MG63 (cell line): ENCODE measurements at places on chromosomes 7 and 10.

- no peak for DNase-seq
These were observed 7.9 kb downstream of the FAM13C start for GRCh38 chr10:59354434-59354833.

GRCh38 chr10:102735065-102735562 lies 8.6 kb upstream of the WBP1L start:
- DNase-seq = no peak

GRCh38 chr7:113657603-113658002 lies 261.2 kb downstream of the PPP1R3A start:
- DNase-seq = no peak

GRCh38 chr7:1813394-1814088 lies 143.5 kb downstream of the ELFN1 start:
- DNase-seq = no peak

DNA sequence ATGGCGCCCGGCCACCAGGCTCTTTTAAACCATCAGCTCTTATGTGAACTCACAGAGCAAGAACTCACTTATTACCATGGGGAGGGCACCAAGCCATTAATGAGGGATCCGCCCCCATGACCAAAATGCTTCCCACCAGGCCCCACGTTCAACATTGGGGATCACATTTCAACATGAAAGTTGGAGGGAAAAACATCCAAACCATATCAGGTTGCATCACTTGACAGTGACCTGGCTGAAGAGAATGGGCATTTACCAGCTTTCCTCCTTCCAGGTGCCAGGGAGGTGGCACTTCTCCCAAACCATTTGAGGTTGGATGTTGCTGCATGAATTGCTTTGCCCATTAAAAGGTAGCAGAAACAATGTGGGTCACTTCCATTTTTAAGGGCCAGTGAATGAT lies 115.6 kb upstream of the TNS3 start:
- DNase-seq = no peak

DNA sequence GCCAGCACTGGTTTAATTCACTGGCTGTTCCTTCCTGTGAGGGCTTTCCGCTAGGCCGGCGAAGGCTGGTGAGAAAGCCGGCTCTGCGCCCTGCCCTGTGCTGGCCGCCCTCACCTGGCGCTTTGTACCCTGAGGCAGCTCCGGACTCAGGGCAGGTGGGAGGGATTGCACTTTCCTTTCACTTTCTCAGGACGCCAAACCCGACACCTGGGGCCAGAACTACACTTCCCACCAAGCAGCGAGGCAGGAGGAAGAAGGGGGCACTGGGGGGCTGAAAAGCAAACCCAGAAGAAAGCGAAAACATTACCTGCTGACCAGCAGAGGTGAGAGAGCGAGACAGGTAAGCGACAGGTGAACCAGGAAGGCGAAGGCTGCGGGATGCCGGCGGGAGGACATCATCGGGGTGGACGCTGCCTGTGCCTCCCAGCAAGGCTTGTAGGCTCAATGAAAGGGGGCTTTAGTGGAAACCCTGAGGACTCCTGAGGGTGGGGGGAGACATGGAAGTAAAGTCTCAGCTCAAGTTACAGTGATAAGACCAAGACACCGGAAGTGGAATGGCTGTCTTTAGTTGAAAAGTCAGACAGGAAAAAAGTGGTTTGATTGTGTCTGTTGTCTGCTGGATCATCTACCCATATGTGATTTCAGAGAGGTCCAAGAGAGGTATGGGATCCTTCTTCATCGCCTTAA lies at the start of gene RAB19:
Gene RAB19, plus strand, starts transcription at position 181 of the 687 bp plus-strand sequence. CDS start 3,589 bp downstream, outside the sequence.
- DNase-seq = no peak

DNA sequence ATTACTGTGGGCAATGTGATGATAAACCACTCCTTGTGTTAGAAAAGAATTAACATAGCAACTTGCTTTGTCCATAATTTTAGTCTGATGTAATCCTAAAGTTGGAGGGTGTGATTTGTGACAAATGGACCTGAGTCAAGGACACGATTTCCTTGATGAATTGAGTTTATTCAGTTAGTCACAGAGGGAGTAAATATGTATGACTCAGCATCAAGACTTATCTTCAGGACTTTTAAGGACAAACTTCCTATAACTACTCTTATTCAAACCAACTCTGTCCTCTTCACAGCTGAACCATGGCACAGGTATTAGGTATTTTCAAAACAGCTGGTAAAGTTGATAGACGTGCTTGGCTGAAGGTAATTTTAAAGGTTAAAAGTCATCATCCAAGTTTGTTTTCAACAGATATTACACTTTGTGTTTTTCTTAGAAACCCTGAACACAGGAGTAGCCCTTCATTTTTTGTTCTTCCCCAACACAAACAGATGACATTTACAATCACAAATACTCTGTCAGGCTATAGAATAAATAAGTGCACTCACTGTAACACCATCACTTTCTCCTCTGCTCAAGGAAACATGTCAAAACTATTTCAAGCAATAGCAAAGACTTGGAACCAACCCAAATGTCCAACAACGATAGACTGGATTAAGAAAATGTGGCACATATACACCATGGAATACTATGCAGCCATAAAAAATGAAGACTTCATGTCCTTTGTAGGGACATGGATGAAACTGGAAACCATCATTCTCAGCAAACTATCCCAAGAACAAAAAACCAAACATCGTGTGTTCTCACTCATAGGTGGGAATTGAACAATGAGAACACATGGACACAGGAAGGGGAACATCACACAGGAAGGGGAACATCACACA lies 54.5 kb downstream of the COA1 start:
- no peak for DNase-seq

DNA sequence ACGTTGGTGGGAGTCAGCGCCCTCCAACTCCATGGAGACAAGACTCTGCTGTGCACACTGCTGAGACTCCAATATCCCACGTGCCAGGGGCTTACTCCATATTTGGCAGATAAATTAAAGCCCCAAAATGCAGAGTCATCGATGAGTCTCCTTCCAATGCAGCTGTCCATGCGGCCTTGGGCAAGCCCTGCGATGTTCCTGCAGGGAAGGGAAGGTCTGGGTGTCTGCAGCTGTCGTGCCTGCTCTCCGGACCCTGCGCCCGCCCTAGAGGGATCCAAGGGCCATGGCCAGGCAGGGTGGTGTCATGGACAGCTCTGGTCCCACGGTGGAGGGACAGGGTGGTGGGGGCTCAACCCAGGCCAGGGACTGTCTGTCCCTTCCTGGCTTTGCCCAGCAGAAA lies 185.2 kb downstream of the PTPRN2 start:
- DNase-seq = no peak

DNA sequence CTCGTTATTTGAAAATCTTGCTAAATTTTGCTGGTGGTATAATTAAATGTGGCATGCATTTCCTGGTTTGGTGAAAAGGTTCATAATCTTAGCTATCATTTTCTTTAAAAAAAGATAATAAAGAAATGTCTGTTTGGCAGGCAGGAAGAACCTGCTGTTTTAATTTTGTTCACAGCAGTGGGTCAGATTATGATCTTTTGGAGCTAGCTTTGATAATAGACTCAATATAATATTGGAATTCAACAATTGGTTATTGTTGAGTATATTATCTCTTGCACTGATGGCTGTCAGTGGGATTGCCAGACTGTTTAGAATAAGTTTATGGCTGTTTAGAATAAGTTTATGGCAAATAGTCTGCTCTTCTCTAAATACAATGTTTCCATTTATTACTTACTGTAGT lies 35.1 kb downstream of the MXI1 start:
- DNase-seq = no peak

DNA sequence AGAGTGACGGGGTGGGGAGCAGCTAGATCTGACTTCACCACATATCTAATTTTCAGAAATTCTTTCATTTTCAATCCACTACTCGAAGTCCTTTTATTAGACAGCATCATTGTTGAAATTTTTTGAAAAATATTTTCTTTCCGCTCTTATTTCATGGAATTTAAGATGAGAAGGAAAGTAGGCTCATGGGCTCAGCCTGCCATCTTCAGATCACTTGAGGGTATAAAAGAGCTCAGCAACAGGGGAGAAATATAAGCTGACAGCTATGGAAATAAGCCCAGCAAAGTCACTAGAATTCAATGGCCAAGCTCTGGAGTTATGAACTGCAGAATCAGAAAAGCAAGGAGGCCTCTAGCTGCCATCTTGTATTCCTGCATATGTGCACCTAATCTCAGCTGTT lies 389.1 kb downstream of the XPNPEP1 start:
- DNase-seq = no peak

- no peak for DNase-seq
These were observed 159.8 kb downstream of the DNAJB6 start for GRCh38 chr7:157496416-157497275.

- DNase-seq = no peak
These were observed 65.0 kb upstream of the EN2 start for GRCh38 chr7:155392726-155393570.

GRCh38 chr10:119419931-119420330 lies 122.6 kb downstream of the RGS10 start:
- DNase-seq = no peak

DNA sequence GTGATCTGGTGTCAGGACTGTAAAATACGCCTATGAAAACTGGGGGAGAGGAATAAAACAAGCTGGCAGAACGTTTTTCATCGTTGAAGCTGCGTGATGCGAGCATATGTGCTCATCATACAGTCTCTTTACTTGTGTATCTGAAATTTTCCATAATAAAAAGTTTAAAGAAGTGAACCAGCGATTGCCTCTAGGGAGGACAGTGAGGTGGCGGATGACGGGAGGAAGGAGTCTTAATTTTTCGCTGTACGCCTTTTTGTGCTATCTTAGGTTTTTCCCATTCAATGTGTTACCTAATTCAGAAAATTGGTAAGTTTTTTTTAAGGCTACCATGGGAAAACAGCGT lies 891 bp upstream of the WAPL start:
- DNase-seq = no peak

DNA sequence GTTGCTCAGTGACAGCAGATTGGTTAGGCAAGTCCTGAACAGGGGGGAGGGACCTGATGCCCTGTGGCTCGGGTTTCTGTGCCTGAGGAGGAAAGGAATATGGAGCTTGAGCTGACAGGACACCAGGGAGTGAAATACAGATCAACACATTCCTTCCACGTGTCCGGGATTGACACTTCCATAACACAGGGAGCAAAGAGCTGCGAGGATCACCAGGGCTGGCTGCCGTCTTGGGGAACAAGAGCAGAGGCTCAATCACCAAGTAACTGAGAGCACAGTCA lies 36.7 kb upstream of the EFCAB10 start:
- no peak for DNase-seq

DNA sequence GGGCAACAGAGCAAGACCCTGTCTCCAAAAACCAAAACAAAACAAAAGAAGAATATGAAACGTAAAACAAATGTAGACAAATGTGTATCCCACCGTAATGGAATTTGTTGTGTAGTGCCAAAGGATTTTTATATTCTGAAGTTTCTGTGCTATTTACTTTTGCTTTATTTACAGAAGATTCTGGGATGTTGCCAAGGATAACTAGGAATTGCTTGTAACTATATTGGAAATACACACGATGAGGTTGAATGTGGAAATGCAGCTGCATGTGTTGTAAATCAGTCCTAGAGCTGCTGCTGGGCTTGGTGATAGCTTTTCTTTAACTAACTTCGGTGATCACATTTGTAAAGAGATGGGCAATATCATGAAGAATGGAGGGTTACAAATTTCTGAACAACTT lies 39.5 kb downstream of the GALNT17 start:
- DNase-seq = no peak

GRCh38 chr7:42573881-42574672 lies 337.1 kb upstream of the GLI3 start:
- DNase-seq = no peak

GRCh38 chr7:90706072-90706716 lies 110.1 kb downstream of the CDK14 start:
- DNase-seq = no peak

DNA sequence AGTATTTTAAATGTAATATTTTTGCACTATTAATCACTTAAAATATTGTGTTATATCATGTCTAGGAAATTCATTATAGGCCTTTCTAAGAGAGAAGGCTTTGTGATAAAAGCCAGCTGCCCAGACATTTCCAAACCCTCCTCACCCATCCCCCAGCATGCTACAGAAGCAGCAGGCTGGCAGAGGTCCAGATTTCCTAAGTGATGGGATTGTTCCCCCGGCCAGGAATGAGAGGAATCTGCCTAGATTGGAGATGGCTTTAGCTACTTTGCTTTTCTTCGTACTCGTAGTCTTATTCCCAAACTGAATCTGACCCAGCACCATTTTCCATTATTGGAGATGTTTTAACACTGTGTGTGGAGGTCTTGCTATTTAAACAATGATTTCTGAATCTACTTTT lies 29.4 kb downstream of the CDK14 start:
- DNase-seq = peak; percentile 4

GRCh38 chr7:77202481-77202976 lies 2.9 kb upstream of the FGL2 start:
- no peak for DNase-seq

DNA sequence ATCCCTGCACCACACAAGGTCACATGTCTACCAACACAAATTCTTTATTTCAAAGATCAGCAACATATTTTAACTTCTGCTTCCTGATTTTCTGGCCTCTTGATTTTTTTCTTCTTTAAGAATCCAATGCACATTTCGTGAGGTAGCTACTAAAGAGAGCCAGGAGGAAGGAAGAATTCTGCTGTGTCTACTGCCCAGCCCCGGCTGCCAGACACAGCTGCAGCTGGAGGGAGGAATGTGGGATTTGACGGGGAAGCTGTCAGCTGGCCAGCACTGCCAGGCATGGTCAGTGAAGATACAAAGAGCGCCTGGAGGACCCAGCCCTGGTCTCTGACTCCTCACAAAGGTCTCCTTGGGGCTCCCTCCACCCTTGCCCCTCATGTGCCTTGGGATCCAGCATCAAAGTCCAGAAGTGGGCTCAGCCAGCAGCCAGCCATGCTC lies 6.9 kb upstream of the AOC1 start:
- peak; percentile 18 for DNase-seq

DNA sequence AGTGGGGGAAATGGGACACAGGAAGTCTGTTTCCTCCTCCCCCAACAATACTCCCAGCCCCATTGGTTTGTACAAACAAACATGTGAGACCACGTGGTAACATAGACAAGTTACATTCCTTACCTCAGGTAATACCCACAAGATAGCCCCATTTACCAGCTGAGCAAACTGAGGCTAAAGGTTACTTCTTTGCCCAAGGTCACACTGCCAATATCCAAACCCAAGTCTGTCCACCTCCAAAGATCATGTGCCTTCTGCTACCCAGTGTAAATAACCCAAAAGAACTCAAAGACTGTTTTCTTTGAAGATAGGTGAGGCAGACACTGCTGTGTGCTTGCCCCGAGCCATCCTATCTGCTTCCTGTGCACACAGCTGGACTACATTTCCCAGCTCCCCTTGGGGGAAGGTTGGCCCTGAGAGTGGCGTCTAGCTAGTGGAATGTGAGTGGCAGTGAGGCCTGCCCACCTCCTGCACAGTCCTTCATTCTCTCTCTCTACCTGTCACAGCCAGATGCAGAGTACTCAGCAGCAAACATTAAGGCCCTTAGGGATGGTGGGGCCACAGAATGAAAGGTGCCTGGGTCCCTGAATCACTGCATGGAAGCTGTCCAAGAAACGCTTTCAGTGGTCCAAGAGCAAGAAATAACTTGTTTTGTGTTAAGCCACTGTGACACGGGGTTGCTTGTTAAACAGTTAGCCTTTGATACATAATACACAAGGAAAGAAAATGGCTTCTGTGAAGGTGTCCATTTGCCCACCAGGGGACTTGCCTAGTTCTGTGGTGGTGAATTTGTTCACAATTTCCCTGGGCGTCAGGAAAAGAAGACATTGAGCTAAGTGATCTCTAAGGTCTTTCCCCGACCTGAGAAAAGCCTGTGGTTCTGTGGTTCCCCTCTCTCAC lies 257.7 kb upstream of the NFE2L3 start:
- DNase-seq = no peak
